Upper lobe of right lung (tissue), 1 donor: ENCODE measurements at places on chromosomes 4 and X. TPM values are rescaled to one million over a fixed set of nuclear protein-coding genes. Genes with fewer than 3 reads are reported as not detected.
A peak's percentile ranks its signal among the peaks of the same experiment; 100 is the strongest.

SASH3 gene
- 41.2 TPM for total RNA-seq

- no peak overlapping the region for H3K27ac ChIP-seq
- H3K4me1 ChIP-seq, result peaks cover 3% of the 10 kb centered on the region
- no peaks in the 10 kb centered on the region for H3K27me3 ChIP-seq
- DNase-seq, result no peak
- H3K4me3 ChIP-seq, result no peak overlapping the region
These were observed 55.2 kb downstream of the DOCK11 start for GRCh38 chrX:118550792-118551191.

GRCh38 chr4:39346856-39347519, 19.2 kb downstream of the RFC1 start:
- no peaks in the 10 kb centered on the region for H3K27me3 ChIP-seq
- H3K27ac ChIP-seq, result no peak overlapping the region
- H3K36me3 ChIP-seq, result peaks cover 27% of the 10 kb centered on the region
- H3K4me3 ChIP-seq, result no peak overlapping the region
- no peak for DNase-seq
- peaks cover 12% of the 10 kb centered on the region for H3K4me1 ChIP-seq

VSIG4 gene
- total RNA-seq, result 237 TPM

SUPT20HL1 gene
- not detected for total RNA-seq

HSFX2 gene
- total RNA-seq, result not detected

HSFX3 gene
- total RNA-seq, result not detected

DNA sequence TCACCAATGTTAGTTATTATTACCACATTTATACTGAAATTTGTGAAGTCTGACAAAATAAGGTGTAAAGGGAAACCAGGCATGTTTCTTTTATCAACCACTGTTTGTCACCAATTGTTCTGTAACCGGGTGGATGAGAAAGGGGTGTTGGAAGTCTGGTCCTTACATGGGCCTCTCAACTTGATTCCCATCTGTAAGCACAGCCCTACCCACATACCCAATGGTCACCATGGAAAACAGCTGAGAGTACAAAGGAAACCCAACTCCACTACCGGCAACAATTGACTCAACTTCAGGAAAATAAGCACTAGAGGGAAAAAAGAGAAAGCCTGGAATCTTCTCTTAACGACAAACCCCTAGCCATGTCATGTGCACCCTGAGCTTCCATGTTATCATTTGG, 70.8 kb upstream of the PTCHD1 start:
- no peaks in the 10 kb centered on the region for H3K36me3 ChIP-seq
- H3K4me1 ChIP-seq, result no peaks in the 10 kb centered on the region
- DNase-seq, result no peak
- no peaks in the 10 kb centered on the region for H3K27me3 ChIP-seq
- H3K4me3 ChIP-seq, result no peak overlapping the region
- H3K27ac ChIP-seq, result no peak overlapping the region

NCBP2L gene
- not detected for total RNA-seq

GRCh38 chr4:85778632-85779131, 303.7 kb downstream of the ARHGAP24 start:
- H3K36me3 ChIP-seq, result no peaks in the 10 kb centered on the region
- H3K4me3 ChIP-seq, result peak overlapping the region; percentile 17
- H3K4me1 ChIP-seq, result no peaks in the 10 kb centered on the region

RAB9B gene
- total RNA-seq, result 0.55 TPM

DNA sequence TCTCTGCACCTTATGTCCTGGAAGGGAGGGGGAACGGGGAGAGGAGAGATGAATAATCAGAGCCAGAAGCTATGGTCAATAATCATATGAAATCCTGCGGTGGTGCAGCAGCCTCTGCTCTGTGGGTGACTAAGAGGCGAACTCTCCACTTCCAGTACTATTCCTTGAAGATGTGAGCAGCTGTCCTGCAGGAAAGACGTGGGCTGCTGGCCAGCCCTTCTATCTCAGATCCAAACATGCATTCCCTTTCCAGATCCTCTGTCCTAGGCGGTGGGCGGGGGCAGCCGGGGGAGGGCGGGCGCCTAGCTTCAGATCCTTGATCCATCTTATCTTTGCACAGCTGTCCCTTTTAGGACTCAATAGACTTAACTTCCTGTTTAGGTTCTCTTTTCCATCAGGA, 34.5 kb downstream of the SPINK2 start:
- no peaks in the 10 kb centered on the region for H3K27me3 ChIP-seq
- peak overlapping the region; percentile 70 for H3K27ac ChIP-seq
- peaks cover 12% of the 10 kb centered on the region for H3K4me1 ChIP-seq
- DNase-seq, result peak; percentile 67

ABLIM2 gene
- 12.7 TPM for total RNA-seq

DNA sequence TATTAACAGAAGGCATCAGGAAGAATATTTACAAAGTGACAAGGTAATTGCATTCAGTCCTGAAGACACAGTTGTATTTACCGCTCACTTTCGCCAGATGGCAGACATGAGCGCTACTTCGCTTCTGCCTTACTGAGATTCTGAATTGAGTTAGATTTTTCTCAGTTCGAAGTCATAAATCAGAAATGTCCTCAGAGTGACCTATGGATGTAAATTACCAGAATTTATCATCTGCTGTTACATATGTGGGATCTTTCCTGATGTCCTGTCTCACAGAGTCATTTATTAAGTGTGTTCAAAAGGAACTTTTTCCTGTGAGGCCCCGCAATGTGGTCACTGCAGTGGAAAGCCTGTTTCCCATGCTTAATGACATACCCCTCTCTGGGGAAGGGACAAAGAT, 97.3 kb upstream of the DCLK2 start:
- H3K36me3 ChIP-seq, result no peaks in the 10 kb centered on the region
- no peak overlapping the region for H3K4me3 ChIP-seq
- no peaks in the 10 kb centered on the region for H3K4me1 ChIP-seq

- no peaks in the 10 kb centered on the region for H3K36me3 ChIP-seq
- no peak overlapping the region for H3K4me3 ChIP-seq
- DNase-seq, result no peak
These were observed 153.7 kb upstream of the GPR101 start for GRCh38 chrX:137187540-137187939.

DNA sequence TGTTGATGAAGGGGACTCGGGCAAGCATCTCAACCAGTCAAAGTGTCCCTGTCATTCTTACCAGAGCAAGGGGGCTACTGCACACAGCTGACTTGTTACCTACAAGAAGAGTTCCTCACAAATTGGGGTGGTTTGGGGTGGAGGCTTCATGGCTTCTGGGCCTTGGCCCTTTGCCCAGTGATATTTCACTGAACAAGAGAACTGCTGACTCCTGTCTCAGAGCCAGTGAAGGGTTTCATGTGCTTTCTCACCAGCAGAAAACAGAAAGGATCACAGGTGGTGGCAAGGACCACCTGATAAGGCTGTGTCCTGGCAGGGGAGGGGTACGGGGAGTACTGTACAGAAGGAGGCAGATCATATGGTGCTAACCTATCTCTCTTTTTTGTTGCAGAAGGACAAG, 53.5 kb downstream of the DLG3 start:
- H3K4me3 ChIP-seq, result no peak overlapping the region
- H3K4me1 ChIP-seq, result no peaks in the 10 kb centered on the region
- H3K27ac ChIP-seq, result no peak overlapping the region
- no peaks in the 10 kb centered on the region for H3K27me3 ChIP-seq

STOX2 gene
- total RNA-seq, result 12.9 TPM

GRCh38 chr4:94924566-94924965, 166.8 kb downstream of the BMPR1B start:
- H3K4me1 ChIP-seq, result no peaks in the 10 kb centered on the region
- no peak overlapping the region for H3K4me3 ChIP-seq
- no peaks in the 10 kb centered on the region for H3K36me3 ChIP-seq
- H3K27ac ChIP-seq, result no peak overlapping the region
- no peak for DNase-seq

CPLX1 gene
- 5.2 TPM for total RNA-seq

GRCh38 chrX:113770806-113771205, 813.1 kb upstream of the HTR2C start:
- H3K4me1 ChIP-seq, result no peaks in the 10 kb centered on the region
- DNase-seq, result no peak
- H3K27ac ChIP-seq, result no peak overlapping the region
- no peaks in the 10 kb centered on the region for H3K27me3 ChIP-seq

CT45A2 gene
- total RNA-seq, result not detected

USP17L11 gene
- total RNA-seq, result not detected

SHROOM2 gene
- total RNA-seq, result 9.6 TPM
